ENCODE measurements at places on chromosomes 6 and 20. TPM values are rescaled to one million over a fixed set of nuclear protein-coding genes. Genes with fewer than 3 reads are reported as not detected.

Gene HM13
- total RNA-seq = 79.1 TPM

Gene TAAR9
- total RNA-seq = not detected

Gene MYLK2
- total RNA-seq = 1.4 TPM

Gene CAP2
- total RNA-seq = 1.9 TPM

Gene SPATS1
- total RNA-seq = not detected

Gene FAM135A
- total RNA-seq = 8.6 TPM

Gene NPBWR2
- not detected for total RNA-seq

Gene COL11A2
- 0.07 TPM for total RNA-seq

Gene BANF2
- not detected for total RNA-seq

Gene NSFL1C
- total RNA-seq = 61.7 TPM

Gene TUBB2B
- total RNA-seq = 15.9 TPM

Gene SLC22A3
- total RNA-seq = not detected

Gene SDC4
- total RNA-seq = 46.2 TPM

Gene SLC12A5
- under 0.01 TPM for total RNA-seq

Gene CRISP3
- not detected for total RNA-seq

Gene PNISR
- 18.4 TPM for total RNA-seq

Gene ARFGEF3
- 5.3 TPM for total RNA-seq

Gene KIF6
- 0.10 TPM for total RNA-seq

Gene GPX5
- total RNA-seq = not detected

Gene GJA10
- total RNA-seq = not detected

Gene SAPCD1
- 0.67 TPM for total RNA-seq

Gene UBE2C
- total RNA-seq = 108 TPM

Gene BMP2
- 37.5 TPM for total RNA-seq

Gene MTO1
- 31.2 TPM for total RNA-seq

Gene KHDRBS2
- total RNA-seq = not detected

Gene PRDM13
- not detected for total RNA-seq

Gene CAGE1
- not detected for total RNA-seq

Gene ANKRD66
- not detected for total RNA-seq

Gene TSBP1
- total RNA-seq = not detected

Gene SMLR1
- total RNA-seq = not detected

Gene POU5F1
- not detected for total RNA-seq

Gene SNPH
- 7.3 TPM for total RNA-seq

Gene ZKSCAN3
- total RNA-seq = 2.6 TPM

Gene SCRT2
- not detected for total RNA-seq

Gene PSORS1C2
- not detected for total RNA-seq

Measured in mammary microvascular endothelial cell (primary cell).